ENCODE measurements at places on chromosomes 12 and 14.

DNA sequence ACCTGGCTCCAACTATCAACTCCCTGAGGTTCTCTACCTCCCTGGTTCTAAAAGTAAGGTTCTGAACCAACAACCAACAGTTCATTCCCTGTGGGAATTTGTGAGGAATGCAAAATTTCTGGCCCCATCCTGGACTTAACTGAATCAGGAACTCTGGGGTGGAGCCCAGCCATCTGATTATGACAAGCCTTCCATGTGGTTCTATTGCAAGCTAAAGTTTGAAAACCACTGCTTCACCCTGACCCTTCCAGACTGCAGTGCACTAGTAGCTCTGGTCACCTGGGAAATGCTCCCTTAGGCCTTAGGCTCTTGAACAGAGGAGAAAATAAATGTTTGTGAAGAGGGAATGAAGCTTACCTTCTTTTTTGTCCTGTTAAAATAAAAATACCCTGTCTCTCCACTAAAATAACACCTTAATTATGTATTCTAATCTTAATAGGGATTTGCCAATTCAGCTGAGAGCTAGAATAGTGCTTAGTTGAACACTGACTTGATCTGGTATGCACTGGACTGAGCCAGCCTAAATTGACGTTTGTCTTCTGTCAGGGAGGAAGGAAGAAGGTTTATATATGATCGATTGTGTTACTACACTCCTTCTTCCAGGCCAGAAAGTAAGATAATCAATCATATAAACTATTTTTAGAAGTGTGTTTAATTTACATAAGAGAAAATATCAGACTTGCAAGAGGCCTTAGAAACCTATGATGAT, 39.1 kb upstream of the DDHD1 start:
- DNase-seq: no peak

DNA sequence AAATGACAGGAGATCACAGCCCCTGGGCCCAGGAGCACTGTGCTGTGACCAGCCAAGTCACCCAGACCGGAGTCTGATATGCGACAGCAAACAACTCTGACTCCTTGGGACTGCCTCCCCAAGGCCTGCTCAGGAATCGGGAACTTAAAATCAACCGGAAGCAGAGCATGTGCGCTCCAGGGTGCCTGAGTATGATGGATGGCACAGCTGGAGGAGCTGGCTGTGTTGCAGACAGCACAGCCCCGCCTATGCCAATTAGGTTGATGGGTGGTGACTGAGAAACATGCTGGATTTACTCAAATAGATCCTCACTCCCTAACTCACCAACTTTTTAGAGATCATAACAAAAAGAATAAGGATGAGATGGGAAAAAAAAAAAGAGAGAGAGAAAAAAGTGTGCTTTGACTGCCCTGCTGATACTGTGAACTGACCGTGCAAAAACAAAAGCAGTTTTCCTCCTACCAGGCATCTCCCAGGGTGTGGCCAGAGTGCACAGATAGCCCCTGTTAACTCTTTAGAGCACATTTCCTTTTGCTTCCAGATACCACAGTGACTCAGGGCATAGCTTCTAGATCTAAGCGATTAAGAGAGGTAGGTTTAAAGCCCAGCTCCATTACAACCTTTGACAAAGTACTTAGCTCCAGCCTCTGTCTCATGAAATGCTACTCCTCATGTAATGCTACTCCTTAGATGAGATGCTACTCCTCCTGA, 27.4 kb upstream of the STON2 start:
- no peak for DNase-seq

DNA sequence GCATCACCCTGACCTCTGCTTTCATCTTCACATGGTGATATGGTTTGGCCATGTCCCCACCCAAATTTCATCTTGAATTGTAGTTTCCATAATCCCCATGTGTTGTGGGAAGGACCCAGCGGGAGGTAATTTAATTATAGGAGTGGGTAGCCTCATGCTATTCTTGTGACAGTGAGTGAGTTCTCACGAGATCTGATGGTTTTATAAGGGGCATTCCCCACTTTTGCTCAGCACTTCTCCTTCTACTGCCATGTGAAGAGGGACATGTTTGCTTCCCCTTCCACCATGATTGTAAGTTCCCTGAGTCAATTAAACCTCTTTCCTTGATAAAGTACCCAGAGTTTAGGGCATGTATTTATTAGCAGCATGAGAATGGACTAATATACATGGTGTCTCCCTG, 38.2 kb downstream of the TMBIM6 start:
- no peak for DNase-seq

DNA sequence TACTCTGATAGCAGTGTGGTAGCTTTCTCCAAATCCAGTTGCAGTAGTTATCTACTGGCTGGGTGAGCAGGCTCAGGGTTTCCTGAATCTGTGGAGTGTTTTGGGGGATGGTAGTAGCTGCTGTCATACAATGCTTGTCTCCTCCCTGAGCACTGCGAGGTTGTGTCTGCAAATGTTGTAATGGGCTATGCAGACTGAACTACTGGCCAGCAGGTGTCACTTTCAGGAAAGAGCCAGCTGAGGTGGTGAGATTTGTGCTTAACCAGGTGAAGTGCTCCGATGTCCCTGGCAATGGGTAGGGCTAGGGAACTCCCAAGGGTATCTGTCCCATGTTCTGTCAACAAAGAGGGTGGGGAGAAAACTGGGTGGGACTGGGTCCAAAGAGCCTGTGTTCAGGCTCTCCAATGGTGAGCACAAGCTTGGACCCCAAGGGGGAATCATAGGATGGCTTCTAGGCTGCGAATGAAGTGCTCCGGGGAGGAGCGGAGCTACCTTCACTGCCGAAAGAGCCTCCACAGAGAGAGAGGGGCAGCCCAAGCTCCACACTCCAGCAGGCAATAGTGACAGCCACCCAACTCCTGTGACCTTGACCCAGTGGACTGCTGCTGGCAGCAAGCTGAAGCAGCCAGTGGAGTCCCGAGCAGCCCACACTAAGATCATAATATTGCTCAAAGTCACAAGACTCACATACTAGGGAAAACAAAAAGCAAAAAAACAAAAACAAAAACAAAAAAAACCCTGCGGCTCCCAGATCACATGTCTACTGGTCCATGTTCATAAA, 1324.0 kb upstream of the USP15 start:
- DNase-seq: no peak

DNA sequence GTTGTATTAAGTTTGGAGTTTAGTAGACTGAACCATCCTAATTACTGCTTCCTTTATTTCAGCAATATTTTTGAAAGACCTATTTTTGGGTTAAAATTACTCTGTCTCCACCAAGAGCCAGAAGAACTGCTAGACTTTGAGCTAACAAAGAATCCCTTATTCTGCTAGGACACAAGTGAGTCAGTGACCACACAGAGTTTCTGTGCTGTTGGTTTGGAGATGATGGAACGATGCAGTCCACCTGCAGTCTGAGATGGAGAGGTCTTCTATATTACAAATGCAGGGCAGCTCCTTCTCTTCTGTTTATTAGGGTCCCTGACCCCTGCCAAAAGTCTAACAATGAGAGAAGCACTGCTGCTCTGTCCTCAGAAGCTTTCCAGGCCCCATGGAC, 6.7 kb upstream of the STXBP6 start:
- no peak for DNase-seq

GRCh38 chr12:51242120-51242519, 3.5 kb downstream of the DAZAP2 start:
- peak; percentile 86 for DNase-seq

DNA sequence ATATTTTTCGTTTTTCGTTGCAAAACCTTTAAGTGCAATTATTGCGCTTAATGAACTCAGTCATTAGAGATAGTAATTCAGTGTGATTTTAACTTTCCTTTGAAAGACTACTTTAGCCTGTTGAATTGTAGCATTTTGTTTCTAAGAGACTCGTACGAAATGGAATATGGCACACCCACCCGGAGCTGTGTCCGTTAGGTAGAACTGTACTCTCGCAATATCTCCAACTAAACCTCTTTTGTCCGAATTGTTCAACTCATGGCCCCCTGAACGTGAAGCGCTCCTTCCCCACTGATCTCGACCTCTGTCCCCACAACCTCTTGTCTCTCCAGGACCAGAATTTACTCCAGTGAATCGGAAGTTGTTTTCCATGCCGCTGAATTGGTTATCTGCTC, 800 bp downstream of the PCNX4 start:
- no peak for DNase-seq

- DNase-seq: no peak
These were observed 21.0 kb upstream of the PSMC1 start for GRCh38 chr14:90235179-90235976.

- no peak for DNase-seq
These were observed 717 bp downstream of the PKP2 start for GRCh38 chr12:32895688-32896431.

DNA sequence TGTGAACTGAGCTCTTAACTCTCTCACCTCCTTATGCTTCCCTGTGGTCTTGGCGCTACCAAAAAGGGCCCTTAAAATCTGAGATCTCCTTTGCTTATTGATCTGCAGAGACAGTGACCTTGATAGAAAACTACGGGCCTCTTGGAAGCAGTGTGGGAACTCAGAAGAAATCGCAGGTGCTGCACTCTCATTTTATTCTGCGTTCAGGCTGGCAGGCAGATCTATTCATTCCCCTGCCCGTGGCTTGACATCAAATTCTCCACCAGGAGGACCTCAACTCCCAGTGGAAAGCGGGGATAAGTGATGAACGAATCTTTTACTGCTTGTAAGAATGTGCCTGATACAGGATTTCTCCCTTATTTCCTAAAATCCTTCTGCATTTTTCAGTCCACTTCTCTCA, 143.2 kb upstream of the SEL1L start:
- DNase-seq: no peak

Data from SIG-M5 (cell line).